ENCODE measurements at places on chromosomes 6 and 20.

DNA sequence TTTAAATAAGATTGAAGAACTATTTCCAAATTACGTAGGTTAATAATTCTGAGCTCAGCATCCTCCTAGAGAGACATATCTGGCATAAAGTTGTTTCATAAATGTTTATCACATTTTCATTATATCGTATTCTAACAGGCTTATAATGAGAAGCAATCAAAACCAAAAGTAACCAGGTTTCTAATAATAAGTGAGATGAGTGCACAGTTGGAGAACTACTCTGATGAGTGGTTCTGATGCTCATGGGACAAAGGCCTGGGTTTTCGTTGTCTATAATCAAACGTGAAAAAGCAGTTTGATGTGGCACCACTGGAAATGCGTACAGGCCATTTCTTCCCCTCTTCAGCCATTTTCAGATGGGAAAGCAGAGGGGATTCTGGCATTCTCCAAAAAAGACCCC, 4.7 kb upstream of the SERPINB6 start:
- DNase-seq, result no peak

GRCh38 chr6:111201764-111202163, 114.5 kb downstream of the SLC16A10 start:
- no peak for DNase-seq

GRCh38 chr20:54450207-54450606, 25.2 kb upstream of the DOK5 start:
- no peak for DNase-seq

- DNase-seq, result no peak
Observed at GRCh38 chr20:47672166-47672565, 113.1 kb downstream of the SULF2 start.

DNA sequence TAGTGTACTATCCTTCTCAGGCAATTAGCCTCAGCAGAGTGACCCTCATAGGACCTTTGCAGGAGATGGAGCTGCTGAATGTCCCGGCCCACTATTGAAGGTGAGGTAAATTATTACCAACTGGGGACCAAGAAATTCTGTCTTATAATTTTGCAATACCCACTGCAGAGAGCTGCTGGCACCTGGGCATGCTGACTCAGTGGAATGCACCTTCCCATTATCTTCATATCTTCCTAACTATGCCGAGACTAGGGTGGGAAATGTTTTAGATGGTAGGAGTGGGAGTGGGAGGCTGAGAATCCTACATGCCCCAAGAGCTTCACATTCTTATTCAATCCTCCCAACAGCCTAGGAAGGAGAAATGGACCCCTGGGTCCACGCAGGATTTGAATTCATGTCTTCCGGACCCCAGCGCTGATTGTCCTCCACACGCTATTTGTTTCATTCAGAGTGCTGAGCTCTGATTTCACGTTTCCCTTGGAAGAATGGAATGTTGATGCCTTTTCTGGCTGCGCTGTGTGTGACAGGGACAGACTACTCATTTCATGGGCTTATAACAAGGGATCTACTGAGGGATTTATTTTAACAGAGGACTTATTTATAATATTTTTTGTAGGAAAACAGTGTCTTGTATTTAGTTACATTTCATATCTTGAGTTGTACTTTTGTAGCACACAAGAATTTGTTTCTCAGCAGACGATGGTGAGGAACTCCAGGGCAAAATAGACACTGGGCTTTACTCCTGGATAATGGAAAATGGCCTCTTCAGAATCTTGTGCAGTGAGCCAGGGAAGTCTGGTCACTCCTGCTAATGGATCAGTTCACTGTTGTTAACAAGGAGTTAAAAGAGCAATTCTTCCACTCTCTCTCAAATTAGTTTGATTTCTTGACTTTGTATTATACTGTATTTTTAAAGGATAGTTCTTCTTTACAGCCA, 66.4 kb downstream of the FYN start:
- DNase-seq, result no peak

GRCh38 chr6:155120034-155120433, 124.9 kb downstream of the TIAM2 start:
- no peak for DNase-seq

DNA sequence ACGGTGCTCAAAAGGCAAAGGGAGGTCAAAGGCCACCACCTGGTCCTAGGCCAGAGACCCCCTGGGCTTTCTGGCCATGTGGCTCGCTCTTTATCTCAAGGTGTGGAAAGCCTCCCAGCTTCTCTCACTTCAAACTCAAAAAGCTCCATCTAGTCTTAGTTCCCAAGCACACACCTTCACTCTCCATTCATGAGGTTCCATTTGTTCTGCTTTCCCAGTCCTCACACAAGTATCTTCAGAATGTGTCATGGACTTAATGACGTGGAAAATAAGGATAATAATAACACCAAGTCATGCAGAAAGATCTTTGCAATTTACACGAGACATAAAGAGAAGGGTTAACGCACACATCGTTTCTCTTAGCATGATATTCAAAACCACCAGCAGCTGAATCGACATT, 219.3 kb downstream of the GMDS start:
- no peak for DNase-seq

GRCh38 chr20:50323209-50323608, 132.6 kb downstream of the CEBPB start:
- no peak for DNase-seq

DNA sequence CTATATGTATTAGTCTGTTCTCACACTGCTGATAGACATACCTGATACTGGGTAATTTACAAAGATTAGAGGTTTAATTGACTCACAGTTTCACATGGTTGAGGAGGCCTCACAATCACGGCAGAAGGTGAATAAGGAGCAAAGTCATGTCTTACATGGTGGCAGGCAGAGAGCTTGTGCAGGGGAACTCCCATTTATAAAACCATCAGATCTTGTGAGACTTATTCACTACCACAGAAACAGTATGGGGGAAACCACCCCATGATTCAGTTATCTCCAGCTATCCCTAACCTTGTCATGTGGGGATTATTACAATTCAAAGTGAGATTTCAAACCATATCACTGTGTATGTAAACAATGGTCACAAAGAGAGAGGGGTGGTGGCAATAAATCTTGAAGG, 6.6 kb downstream of the CST8 start:
- DNase-seq, result no peak

DNA sequence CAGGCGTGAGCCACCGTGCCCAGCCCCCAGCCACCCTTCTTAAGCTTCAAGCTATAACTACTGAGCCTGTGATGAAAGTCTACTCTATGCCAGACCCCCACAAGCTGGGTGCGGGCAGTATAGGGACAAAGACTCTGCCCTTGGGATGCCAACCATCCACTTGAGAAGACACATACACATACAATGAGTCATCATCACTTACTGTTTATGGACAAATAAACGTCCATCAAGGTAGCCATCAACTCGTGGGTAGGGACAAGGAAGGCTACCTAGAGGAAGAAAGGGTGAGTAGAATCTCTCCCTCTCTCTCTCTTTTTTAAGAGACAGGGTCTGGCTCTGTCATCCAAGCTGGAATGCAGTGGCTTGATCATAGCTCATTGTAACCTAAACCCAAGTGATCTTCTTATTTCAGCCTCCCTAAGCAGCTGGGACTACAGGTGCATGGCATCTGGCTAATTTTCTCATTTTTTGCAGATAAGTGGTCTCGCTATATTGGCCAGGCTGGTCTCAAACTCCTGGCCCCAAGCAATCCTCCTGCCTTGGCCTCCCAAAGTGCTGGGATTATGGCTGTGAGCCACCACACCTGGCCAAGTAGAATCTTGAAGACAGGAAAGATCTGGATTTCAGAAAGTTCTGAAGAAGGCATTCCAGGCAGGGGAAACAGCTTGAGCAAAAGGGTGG, 2.6 kb upstream of the TP53INP2 start:
- DNase-seq, result no peak

- no peak for DNase-seq
Observed at GRCh38 chr6:141140905-141141304, 991.8 kb upstream of the GJE1 start.

- no peak for DNase-seq
Observed at GRCh38 chr6:159973406-159973805, 4.5 kb downstream of the IGF2R start.

Data from NCI-H446 (cell line).